ENCODE measurements at places on chromosomes 12 and 14.

GRCh38 chr12:52026263-52026662 lies 19.5 kb downstream of the TAMALIN start:
- DNase-seq, result no peak

DNA sequence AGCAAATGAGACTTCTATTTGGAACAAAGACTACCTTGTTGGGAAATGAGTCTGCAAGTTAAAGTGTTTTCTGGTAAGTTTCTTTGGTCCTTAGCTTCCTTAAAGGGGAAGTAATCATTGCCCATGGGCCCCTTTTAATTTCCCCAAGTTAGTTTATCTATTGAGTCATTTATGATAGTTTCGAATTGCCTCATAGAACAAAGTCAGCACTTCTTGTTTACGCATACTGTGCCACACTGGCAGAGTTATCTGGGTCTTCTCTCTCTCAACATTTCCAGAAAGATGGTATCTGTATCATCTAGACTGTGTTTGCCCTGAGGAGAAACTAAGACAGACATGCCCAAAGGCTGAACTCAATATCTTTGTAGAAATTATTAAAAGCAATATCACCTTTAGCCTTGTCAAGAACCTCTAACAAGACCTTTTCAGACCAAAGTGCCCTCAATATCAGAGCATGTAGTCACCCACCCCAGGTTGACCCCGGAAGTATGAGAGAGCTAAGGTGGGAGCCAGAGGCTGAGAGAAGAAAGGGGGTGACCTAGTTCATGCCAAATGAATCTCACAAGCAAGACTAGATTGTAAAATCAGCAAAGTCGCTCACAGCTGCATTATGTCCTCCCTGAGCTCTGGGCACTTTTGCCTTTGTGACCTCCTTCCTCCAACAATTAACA lies 40.0 kb downstream of the GPR65 start:
- peak; percentile 6 for DNase-seq

GRCh38 chr14:54216827-54217226 lies 180.0 kb upstream of the CDKN3 start:
- DNase-seq, result peak; percentile 7

DNA sequence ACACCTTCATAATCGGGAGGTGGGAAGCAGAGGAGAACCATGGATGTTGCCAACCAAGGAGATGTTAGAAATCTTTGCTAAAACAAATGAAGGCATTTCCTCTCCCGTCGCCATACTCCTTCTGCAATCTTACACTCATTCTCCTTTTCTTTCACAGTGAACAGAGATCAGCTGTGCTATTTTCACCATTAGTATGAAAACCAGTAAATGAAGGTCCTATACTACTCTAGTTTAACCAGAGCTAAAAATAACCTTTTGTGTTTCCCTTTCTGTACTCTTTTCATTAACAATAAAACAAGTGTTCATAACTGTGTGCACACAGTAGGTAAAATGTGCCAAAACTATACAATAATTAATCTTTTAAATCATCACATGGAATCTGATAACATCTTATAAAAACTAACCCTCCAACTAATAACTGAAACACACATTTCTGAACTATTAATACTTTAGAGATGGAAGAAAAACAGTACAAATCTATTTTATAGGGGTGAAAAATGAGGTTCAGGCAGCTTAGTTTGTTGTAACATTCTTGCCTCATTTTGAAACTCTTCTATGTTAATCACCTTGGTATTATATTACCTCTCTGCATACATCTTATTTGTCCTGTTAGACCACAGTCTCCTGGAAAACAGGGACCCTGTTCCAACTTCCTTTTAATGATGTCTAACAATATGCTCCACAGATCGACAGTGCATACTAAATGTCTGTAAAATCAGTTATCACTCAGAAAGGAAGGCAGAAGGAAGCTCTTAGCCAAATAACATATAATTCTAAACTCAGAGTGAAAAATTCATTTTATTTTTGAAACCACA lies 69.5 kb downstream of the SPPL3 start:
- peak; percentile 42 for DNase-seq

GRCh38 chr12:126182619-126183236 lies 1117.5 kb downstream of the AACS start:
- DNase-seq, result no peak

GRCh38 chr14:52873694-52874093 lies 77.2 kb downstream of the FERMT2 start:
- no peak for DNase-seq

GRCh38 chr12:117403586-117404139 lies 42.2 kb upstream of the NOS1 start:
- DNase-seq, result no peak

DNA sequence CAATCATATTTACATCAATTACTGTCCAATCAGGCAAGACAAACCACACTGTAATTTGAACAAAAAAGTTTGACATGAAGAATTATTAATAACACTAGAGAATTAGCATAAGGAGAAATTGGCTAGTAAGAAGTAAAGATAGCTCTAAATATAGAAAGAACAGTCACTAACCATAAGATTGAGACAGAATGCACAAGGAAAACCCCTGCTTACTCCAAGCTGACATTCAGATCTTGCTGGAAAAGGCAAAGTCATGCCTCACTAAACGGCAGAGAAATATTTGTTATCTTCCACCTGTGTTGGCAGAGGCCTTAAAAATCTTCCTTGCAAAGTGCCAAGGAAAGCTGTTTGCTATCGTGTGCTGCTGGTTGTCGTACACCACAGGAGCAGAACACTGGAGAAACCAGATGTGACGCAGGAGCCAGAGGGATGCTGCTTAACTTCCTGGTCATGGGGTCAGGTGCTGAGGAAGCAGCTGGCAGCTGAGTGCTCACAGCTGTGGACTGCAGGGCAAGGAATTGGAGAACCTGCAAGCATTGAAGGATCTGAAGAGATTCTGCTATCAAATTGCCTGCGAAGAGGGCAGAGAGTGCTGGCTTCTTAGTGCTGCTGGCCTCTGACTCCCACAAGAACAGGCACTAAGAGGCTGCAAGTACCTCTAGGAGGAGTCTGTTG lies 1323.3 kb downstream of the LRFN5 start:
- no peak for DNase-seq

DNA sequence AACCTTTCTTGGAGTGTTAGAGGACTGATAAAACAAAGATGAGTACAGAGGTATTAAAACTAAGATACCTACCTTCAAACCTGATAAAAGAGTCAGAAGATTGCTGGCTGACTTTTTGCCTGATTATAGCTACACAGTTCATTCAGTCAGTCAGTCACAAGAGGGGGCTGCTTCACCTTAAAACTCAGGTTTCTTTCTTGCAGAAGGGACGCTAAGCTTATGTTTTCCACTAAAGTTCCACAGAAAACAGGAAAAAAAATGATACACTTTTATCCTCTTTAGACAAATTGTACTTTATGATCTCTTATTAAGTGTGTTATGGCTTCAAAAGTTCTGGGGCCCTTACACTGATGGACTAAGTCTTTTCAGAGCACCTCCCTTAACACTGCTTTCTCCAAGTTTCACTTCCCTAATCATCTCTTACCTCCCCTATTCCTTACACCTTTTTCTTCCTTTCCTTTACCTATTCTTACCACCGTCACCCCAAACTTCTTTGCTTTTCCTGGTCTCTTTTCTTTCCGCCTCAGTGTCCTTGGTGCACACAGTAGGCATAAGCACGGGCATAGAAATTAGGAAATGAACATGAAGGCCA lies 448.7 kb upstream of the OR4E1 start:
- no peak for DNase-seq

DNA sequence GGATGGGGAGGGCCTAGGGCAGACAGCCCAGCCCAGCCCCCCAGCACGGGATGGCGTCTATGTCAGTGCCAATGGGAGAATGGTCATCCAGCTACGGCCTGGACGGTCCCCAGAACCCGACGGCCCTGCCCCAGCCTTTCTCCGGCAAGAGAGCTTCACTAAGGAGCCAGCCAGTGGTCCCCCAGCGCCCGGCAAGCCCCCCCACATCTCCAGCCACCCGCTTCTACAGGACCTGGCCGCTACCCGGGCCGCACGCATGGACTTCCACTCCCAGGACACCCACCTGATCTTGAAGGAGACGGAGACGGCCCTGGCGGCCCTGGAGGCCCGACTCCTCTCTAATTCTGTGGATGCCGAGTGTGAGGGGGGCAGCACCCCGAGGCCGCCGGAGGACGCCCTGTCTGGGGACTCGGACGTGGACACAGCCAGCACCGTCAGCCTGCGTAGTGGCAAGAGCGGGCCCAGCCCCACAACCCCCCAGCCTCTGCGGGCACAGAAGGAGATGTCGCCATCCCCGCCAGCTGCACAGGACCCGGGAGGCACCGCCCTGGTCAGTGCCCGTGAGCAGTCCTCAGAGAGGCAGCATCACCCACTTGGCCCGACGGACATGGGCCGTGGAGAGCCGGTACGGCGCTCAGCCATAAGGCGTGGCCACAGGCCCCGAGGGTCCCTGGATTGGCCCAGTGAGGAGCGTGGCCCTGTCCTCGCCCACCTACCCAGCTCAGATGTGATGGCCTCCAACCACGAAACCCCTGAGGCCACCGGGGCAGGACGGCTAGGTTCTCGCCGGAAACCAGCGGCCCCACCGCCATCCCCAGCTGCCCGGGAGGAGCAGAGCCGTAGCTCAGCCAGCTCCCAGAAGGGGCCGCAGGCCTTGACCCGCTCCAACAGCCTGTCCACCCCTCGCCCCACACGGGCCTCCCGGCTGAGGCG lies 21.9 kb downstream of the CEP170B start:
- DNase-seq, result no peak

DNA sequence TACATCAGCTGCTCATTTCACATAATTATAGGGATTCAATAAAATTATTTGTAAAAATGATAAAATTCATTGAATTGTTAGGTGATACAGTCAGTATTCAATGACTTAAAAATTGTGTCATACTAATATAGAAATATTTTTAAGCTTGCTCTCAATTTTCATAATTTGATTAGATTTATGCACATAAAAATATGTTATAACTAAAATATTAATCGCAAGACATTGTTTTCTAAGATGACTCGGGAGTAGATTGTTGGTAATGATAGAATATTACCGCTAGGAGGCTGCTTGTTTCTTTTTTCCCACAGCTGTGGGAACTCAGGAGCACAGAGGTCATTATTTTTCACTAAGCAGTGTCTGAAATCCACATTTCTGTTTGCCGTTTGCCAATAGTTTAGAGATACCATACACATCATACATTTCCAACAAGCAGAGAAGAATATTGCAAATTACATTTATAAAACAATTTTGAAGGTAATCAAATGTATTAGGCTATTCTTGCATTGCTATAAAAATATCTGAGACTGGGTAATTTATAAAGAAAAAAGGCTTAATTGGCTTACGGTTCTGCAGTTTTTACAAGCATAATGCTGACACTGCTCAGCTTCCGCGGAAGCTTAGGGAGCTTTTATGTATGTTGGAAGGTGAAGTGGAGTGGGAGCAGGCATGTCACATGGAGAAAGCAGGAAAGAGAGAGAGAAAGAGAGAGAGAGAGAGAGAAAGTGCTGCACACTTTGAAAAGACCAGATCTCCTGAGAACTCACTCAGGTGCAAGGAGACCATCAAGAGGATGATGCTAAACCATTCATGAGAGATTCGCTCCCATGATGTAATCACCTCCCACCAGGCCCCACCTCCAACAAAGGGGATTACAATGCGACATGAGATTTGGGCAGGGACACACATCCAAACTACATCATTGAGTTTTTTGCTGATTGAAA lies 9.2 kb downstream of the CD69 start:
- peak; percentile 43 for DNase-seq

GRCh38 chr14:22194664-22195063 lies 394.4 kb downstream of the DAD1 start:
- DNase-seq, result no peak

GRCh38 chr12:67437011-67437410 lies 167.9 kb downstream of the CAND1 start:
- DNase-seq, result no peak

GRCh38 chr12:2691006-2691344 lies 103.8 kb upstream of the FKBP4 start:
- DNase-seq, result peak; percentile 42

- DNase-seq, result peak; percentile 37
These were observed 115.5 kb upstream of the PARP11 start for GRCh38 chr12:3988519-3989217.

GRCh38 chr12:127680516-127680915 lies 586.5 kb upstream of the TMEM132C start:
- DNase-seq, result no peak

DNA sequence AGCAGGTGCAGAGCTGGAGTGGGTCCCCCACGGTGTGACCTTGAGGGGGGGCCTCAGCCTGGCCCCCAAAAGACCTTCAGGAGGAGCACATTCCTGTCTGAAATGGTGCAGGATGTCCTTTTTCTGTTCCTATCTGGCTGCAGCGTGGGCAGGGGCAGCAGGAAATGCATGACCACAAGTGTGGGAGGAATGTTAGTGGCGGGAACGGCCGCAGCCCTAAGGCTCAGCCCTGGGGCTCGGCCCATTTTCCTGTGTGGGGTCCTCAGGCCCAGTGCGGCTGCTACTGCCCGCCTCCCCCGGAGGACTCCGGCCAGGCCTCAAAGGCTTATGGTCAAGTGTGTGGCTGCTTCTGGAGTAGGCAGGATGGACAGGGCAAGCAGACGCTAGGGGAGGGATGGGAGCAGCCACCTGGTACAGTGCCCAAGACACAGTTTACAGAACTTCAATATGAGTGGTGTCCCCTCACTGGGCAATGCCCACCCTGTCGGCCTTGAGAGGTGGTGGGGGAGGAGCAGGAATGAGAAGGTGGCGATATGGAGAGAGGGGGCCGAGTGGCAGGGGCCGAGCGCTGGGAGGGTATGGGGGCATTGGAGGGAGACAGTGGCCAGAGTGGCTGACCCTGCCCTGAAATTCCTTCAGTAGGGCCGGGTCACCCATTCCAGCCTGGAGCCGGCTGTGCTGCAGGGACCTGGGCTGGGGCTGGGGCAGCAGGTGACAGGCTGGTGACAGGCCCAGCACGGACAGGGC lies 137.4 kb downstream of the CALM1 start:
- DNase-seq, result no peak

DNA sequence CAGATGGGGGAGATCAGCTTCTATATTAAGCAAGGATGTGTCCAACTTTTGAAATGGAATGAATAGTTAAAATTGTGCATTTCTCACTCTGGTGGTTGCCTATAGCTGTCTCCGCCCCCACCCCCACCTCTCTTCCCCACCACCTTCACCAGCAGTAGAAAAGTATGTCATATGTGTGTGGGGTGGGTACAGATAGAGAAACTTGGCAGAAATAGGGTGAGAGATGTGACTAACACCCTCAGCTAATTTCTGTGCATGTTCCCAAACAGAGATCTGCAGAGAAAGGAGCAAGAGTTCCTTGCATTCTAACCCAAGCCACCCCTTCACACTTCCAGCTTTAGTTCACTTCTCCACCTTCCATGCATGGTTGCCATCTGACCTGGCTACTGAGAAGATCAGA lies 980.1 kb downstream of the NRXN3 start:
- no peak for DNase-seq

GRCh38 chr12:47088021-47088944 lies 8.5 kb upstream of the AMIGO2 start:
- DNase-seq, result no peak

GRCh38 chr14:50399251-50400032 lies 2.8 kb upstream of the CDKL1 start:
- DNase-seq, result no peak

- no peak for DNase-seq
These were observed 5.0 kb upstream of the SLC35F4 start for GRCh38 chr14:57870686-57871457.

GRCh38 chr12:113757221-113758002 lies 208.7 kb downstream of the RBM19 start:
- no peak for DNase-seq
